Ovary (tissue), 10 donors: ENCODE measurements at places on chromosomes 1 and 21. TPM values are rescaled to one million over a fixed set of nuclear protein-coding genes. Genes with fewer than 3 reads are reported as not detected.

GRCh38 chr1:64828829-64829228 is 84.0 kb downstream of the RAVER2 start:
- no peaks in the 10 kb centered on the region for H3K36me3 ChIP-seq
- DNase-seq = no peak
- H3K4me1 ChIP-seq = no peaks in the 10 kb centered on the region
- no peaks in the 10 kb centered on the region for H3K27me3 ChIP-seq
- no peak overlapping the region for H3K4me3 ChIP-seq
- no peak overlapping the region for H3K27ac ChIP-seq

DNA sequence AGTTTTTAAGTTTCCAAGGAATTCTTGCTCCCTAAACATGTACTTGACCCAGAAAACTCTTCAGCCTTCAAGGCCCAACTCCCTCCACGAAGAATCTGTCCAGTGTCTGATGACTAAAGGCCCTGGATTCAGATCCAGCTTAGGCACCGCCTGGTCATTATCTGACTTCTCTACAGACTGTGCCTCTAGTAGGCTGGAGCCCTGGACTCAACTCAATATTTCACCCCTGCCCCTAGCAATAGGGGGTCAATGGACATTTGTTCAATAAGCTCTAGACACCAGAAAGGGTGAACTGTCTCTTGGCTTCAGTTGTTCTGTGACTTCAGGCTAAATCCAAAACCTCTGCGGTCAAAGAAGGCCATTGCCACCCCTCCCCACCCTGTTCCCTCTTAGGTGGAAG is 34.5 kb downstream of the NUAK2 start:
- H3K4me3 ChIP-seq = no peak overlapping the region
- H3K36me3 ChIP-seq = no peaks in the 10 kb centered on the region
- no peak overlapping the region for H3K27ac ChIP-seq

DNA sequence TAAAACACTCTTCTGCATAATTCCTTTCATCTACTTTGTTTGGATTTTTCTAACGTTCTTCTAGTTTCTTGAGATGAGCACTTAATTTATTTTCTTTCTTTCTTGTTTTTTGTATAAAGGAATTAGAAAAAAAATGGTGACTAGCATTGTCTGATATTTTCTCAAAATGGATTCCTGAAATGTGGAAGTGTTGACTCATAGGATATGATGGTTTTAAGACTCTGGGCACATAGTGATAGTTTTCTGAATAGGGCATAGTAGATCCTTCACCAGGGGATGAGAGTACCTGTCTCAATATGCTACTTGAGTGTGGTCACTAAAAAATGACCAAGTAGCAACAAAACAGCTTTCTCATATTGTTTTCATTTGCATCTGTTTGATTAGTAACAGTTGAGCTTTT is 100.9 kb downstream of the PEX14 start:
- H3K27me3 ChIP-seq = no peaks in the 10 kb centered on the region
- no peaks in the 10 kb centered on the region for H3K36me3 ChIP-seq
- H3K4me1 ChIP-seq = no peaks in the 10 kb centered on the region

DNA sequence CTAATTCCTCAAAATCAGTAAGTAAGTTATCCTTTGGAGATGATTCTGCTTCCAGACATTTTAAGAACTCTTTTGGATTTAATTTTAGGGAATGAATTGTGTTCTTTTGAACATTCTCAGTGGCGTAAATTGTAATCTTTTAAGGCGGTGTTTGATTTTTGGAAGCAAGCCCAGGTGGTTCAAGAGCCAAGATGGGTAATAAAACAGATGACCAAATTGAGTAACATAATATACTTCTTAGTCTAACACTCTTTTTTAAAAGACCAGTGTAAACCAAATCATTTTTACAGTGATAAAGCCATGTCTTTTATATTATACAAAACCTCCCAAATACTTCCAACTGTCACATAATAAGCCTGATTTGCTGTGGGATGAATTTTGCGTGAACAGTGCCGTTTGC is 133.8 kb downstream of the LRRC40 start:
- no peak for DNase-seq
- H3K4me1 ChIP-seq = no peaks in the 10 kb centered on the region
- no peaks in the 10 kb centered on the region for H3K36me3 ChIP-seq
- H3K27me3 ChIP-seq = no peaks in the 10 kb centered on the region
- no peak overlapping the region for H3K4me3 ChIP-seq
- H3K27ac ChIP-seq = no peak overlapping the region

DNA sequence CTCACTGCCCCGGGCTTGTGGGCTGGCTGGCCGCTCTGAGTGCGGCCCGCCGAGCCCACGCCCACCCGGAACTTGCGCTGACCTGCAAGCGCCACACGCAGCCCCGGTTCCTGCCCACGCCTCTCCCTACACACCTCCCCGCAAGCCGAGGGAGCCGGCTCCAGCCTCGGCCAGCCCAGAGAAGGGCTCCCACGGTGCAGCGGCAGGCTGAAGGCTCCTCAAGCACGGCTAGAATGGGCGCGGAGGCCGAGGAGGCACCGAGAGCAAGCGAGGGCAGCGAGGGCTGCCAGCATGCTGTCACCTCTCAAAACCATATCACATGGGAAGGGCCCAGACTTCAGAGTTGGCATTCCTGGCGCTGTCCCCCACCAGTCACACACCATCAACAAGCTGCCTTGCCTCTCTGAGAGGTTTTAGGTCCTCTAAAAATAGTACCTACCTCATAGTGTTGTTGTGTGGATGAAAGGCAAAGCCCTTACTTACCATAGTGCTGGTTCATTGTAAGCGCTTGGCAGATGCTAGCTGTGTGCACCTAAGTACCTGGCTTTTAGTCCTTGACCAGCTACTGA is 13.4 kb downstream of the LDLRAD1 start:
- no peak overlapping the region for H3K4me3 ChIP-seq
- DNase-seq = no peak
- H3K36me3 ChIP-seq = no peaks in the 10 kb centered on the region
- H3K27me3 ChIP-seq = no peaks in the 10 kb centered on the region
- H3K4me1 ChIP-seq = no peaks in the 10 kb centered on the region
- no peak overlapping the region for H3K27ac ChIP-seq

DNA sequence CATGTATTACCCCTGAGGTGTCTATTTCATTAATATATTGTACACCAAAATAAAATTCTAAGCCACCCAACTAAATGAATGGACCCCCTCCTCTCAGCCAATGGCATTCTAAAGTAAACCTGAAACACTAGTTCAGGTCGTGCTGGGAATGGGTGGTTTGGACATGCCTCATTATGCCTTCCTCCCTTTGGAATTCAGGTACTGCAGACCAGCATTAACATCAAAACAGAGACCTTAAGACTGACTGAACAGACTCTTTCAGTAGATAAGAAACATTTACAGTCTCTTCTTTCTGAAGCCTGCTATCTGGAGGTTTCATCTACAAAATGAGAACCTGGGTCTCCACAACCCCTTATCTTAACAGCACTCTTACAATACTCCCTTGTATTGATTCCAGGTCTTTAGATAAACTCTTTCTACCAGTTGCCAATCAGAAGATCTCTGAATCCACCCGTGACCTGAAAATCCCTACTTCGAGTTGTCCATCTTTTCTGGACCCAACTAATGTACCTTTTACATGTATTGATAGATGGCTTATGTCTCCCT is 93.6 kb downstream of the PKN2 start:
- H3K36me3 ChIP-seq = no peaks in the 10 kb centered on the region
- no peak overlapping the region for H3K4me3 ChIP-seq
- H3K4me1 ChIP-seq = no peaks in the 10 kb centered on the region
- H3K27me3 ChIP-seq = no peaks in the 10 kb centered on the region
- no peak for DNase-seq
- H3K27ac ChIP-seq = no peak overlapping the region

DNA sequence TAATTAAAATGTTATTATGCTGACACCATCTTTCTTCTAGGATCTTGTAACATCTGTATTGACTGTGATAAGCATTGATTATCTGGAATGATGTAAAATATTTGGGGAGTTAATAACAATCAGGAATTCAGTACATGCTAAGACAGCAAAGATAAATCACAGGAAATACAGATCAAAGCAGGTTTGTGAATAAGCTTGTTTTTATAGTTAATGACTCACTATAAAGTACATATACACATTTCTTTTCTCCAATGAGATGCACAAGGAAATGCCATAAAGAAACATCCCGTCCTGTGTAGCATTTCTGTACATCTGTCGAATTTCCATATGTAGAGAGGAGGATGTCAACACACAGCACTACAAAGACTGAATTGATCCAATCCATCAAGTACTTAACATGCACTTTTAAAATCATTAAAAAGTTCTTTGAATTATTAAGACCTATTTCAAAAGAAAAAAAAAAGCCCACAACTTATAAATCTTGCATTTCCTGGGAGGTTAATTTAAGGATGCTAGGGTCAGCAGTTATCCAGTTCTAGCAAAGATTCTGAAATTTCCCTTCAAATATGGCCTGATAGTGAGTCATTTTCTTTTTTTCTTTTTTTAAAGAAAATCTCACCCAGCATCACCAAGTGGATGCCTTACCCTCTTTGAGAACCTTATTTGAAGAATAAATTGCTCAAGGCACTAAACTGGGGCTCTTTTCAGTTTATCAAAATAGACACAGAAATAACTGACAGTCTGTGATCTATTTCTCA is 243.2 kb upstream of the NR5A2 start:
- no peak overlapping the region for H3K27ac ChIP-seq
- H3K4me1 ChIP-seq = no peaks in the 10 kb centered on the region
- no peaks in the 10 kb centered on the region for H3K36me3 ChIP-seq
- H3K4me3 ChIP-seq = no peak overlapping the region

DNA sequence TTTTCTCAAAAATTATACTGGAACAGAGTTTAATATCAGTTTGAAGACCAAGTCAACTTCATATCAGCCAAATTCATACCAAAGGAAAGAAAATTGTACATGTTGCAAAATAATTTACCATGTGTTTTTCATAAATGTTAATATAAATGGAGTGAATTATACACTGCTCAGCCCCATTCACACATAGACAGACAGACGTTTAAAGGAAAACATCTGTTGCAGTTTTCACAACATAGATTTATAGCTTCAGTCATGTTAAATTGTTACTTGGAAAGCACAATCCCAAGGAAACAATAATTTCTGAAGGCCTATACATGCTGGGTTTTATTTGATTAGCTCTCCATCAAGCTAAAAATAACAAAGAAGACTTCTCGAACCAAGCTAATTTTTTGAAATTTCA is 27.8 kb upstream of the HYI start:
- no peaks in the 10 kb centered on the region for H3K27me3 ChIP-seq
- no peaks in the 10 kb centered on the region for H3K4me1 ChIP-seq
- H3K36me3 ChIP-seq = no peaks in the 10 kb centered on the region
- no peak overlapping the region for H3K4me3 ChIP-seq
- H3K27ac ChIP-seq = no peak overlapping the region

DNA sequence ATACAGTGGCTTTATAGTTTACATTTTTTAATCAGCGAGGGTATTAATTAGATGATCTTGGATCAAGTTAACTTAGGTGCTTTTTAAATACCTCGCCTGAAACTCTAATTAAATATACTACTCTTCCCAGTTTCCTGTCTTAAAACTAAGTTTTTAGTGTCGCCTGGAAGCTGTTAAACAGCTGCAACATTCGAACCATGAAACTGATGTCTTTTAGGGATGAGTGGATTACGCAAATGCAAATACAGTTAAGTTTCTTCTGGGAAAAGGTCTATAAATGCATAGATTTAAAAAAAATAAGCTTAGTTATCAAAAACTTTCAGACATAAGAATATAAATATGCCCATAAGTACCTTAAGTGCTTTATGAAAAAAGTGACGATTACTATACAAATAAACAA is 228.3 kb downstream of the PTPRC start:
- H3K4me1 ChIP-seq = no peaks in the 10 kb centered on the region
- no peaks in the 10 kb centered on the region for H3K36me3 ChIP-seq
- H3K27me3 ChIP-seq = no peaks in the 10 kb centered on the region
- no peak for DNase-seq

DNA sequence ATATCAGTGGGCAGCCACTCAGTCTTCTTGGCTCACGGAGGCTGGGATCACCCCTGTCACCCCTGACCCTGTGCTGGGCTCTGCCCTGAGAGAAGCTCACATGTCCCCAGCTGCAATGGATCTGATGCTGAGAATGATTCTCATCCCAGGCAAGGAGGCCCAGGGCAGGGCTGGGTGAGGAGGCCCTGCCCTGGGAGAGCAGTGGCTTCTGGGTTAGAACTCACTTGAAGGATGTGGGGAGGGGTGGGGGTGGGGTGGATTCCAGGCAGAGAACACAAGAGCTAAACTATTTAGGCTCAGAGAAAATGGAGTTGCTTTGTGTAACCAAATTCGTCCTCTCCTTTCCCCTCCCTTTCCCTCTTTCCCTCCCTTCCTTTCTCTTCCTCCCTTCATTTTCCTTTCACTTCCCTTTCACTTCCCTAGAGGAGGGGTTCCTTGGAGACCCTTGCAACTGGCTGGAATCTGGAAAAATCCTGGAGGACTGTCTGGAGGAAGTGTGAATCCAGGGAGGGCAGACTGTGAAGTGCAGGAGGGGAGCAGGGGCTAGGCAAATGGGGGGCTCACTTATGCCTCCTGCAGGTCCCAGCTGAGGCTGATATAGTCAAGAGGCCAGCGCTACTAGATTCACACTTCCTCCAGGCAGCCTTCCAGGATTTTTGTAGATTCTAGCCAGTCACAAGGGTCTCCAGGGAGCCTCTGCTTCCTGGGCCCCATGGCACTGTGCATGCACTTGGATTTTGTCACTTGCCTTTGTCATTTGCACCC is 47.0 kb downstream of the IGSF21 start:
- no peaks in the 10 kb centered on the region for H3K27me3 ChIP-seq
- no peak overlapping the region for H3K27ac ChIP-seq
- DNase-seq = no peak
- H3K4me3 ChIP-seq = no peak overlapping the region
- H3K36me3 ChIP-seq = no peaks in the 10 kb centered on the region

- no peak overlapping the region for H3K4me3 ChIP-seq
- no peaks in the 10 kb centered on the region for H3K36me3 ChIP-seq
- no peaks in the 10 kb centered on the region for H3K27me3 ChIP-seq
Measured at GRCh38 chr1:112888630-112889029, 67.4 kb downstream of the SLC16A1 start.

- H3K27me3 ChIP-seq = no peaks in the 10 kb centered on the region
- no peak overlapping the region for H3K4me3 ChIP-seq
- no peak overlapping the region for H3K27ac ChIP-seq
- no peak for DNase-seq
- no peaks in the 10 kb centered on the region for H3K36me3 ChIP-seq
Measured at GRCh38 chr1:42037586-42037985, 115.6 kb upstream of the GUCA2B start.

DNA sequence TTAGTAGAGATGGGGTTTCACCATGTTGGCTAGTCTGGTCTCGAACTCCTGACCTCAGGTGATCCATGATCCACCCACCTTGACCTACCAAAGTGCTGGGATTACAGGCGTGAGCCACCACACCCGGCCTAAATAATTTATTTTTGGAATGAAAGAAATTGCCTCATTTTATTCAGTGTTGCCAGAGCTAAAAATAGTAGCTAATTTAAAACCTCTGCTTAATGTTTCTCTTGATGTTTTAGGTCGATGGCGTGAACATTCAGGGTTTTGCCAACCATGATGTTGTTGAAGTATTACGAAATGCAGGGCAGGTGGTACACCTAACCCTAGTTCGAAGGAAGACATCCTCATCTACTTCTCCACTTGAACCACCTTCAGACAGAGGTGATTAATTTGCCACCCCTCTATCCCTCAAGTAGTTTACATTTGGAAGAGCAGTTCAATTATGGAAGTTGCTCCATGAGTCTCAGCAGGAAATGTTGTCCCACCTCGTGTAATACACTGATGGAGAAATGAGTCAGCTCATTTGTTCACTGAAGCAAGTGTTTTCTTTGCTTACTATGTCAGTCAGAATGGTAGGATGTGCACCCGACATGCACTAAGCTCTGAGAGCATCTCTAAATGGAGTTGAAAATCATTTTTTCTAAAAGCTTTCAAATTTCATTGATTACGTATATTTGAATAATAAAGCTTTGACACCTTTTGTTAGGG is 54.9 kb downstream of the PATJ start:
- no peak overlapping the region for H3K27ac ChIP-seq
- H3K27me3 ChIP-seq = no peaks in the 10 kb centered on the region
- DNase-seq = no peak

The OR2G6 gene
- not detected for total RNA-seq

The SPRR2E gene
- not detected for total RNA-seq

The NCAM2 gene
- total RNA-seq = 0.42 TPM

The SLAMF9 gene
- not detected for total RNA-seq

The KRTAP7-1 gene
- total RNA-seq = not detected
